ELR (cell line): ENCODE measurements at places on chromosomes 13 and 19.
A peak's percentile ranks its signal among the peaks of the same experiment; 100 is the strongest.

GRCh38 chr13:75411924-75412537 lies 69.9 kb downstream of the TBC1D4 start:
- no peak for DNase-seq

GRCh38 chr19:8240274-8241229 lies 31.4 kb downstream of the CERS4 start:
- DNase-seq: peak; percentile 84

GRCh38 chr13:37306778-37307544 lies 201.5 kb upstream of the CSNK1A1L start:
- peak; percentile 95 for DNase-seq

DNA sequence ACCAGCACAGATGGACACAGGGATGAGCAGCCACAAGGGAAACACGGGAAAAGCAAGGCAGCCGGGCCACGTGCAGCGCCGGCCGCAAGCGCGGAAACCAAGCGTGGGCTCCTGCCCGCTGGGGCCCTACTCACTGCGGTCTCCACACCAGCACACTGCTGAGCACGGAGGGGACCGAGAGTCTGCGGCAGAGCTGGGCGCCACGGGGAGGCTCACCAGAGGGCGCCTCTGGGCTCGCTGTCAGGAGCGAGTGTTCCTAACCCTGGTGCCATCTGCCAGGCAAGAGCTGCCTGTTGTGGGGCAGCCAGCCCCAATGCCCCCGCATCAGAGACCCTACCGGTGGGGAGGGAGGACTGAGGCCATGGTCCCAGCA lies 26.5 kb downstream of the MPND start:
- no peak for DNase-seq

- no peak for DNase-seq
These were observed 201.5 kb downstream of the TM9SF2 start for GRCh38 chr13:99702687-99703319.

DNA sequence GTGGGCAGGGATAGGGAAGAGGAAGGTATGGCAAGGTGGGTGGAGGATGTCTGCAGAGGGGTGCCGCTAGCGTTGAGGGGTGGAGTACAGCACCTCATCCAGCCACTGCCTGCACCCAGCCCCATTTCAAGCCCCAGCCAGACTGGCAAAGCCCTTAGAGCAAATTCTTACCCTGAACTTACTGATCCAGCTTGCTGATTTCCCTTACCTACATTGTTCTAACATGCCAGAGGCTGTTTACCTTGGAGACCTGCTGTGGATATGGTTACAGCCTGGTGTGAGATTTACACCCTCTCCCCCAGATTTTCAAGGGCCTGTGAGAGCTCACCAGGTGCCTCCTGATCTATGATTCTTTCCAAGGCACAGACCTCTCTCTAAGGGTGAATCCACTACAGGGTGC lies 86.0 kb downstream of the ZNF726 start:
- no peak for DNase-seq

DNA sequence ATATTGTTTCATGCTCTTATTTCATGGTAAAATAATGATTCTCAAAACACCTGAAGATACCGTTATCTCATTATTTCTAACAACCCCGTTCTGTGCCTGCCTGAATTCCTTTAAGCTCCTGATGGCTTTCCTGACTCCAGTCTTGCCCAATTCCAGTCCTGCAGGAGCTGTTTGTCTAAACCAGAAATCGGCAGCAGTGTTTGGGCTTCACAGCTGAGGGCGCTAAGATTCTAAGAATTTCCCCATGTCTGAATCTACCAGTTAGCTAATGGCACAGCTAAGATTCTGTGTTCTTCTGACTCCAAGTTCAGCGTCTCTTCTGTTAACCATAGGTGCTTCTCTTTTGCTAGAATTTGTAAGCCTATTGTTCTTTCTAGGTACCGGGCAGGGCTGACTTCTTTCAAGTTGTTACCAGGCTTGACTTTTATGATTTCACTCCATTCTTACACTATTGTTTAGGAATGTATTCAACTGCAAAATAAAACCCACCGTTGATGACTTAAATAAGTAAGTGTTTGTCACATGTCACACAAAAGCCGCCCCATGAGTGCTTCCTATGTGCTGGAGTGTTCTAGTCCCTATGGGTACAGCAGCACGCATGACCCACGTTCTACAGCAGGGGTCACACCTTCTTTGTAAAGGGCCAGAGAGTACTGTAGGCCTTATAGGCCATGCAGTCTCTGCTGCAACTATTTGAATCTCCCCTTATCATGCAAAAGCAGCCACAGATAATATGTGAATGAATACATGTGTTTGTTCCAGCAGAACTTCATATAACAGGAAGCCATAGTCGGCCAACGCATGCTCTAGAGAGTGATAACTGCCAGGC lies 168.3 kb upstream of the RNF113B start:
- DNase-seq: peak; percentile 7

DNA sequence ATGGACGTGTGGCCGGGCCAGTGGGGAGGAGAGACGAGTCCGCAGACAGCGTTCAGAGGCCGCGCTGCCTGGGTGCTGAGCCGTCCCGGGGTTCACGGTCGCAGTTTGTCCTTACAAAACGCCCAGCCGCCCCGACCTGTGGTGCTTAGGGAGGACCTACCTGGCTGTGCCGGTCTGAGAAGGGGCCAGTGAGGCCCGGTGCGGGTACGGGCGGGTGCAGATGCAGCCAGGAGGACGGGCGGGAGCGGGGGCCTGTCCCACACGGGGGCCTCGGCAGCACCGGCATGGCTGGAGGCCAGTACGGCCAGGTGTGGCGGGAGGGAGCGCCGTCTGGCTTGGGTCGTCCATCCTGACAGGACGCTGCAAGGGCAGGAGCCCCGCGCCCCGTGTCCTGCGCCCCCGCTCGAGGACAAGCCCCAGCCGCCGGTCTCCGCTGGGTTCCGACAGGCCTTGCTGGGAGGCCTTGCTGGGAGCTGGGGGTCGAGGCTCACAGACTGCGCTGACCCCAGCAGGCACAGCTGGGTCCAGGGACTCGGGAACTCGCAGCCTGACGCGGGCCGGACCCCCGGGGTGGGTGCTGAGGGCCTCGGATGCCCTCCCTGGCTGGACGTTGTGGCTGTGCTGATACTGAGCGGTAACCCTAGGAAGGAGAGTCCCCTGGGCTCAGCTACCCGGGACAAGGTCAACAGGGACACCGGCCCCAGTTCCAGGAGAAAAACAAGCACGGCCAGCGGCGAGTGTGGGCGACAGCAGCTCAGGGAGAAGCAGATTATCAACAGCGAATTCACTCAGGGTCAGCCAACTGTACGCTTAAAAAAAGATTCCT lies 5.3 kb upstream of the PROZ start:
- DNase-seq: no peak

DNA sequence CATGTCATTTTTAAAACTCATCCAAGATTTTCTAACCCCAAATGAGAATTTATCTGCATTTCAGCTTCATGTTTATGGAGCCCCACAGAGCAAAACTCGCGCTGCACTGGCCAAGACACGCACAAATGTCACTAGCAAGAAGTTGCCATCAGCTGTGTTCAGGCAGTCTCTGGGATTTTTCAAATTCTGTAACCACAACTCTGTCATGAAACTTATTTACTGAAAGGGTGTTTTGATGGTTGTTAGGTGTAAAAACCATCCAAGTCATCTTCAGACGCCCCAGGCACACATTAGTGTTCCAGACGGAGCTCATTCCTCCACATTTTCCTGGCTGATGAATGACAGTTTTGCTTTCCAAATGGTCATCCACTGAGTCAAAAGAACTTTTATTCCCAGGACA lies 63.4 kb downstream of the SLC7A1 start:
- no peak for DNase-seq

- no peak for DNase-seq
These were observed 10.8 kb downstream of the SOX21 start for GRCh38 chr13:94701313-94702180.

- DNase-seq: no peak
These were observed 168.6 kb downstream of the ZNF536 start for GRCh38 chr19:30540761-30541160.

DNA sequence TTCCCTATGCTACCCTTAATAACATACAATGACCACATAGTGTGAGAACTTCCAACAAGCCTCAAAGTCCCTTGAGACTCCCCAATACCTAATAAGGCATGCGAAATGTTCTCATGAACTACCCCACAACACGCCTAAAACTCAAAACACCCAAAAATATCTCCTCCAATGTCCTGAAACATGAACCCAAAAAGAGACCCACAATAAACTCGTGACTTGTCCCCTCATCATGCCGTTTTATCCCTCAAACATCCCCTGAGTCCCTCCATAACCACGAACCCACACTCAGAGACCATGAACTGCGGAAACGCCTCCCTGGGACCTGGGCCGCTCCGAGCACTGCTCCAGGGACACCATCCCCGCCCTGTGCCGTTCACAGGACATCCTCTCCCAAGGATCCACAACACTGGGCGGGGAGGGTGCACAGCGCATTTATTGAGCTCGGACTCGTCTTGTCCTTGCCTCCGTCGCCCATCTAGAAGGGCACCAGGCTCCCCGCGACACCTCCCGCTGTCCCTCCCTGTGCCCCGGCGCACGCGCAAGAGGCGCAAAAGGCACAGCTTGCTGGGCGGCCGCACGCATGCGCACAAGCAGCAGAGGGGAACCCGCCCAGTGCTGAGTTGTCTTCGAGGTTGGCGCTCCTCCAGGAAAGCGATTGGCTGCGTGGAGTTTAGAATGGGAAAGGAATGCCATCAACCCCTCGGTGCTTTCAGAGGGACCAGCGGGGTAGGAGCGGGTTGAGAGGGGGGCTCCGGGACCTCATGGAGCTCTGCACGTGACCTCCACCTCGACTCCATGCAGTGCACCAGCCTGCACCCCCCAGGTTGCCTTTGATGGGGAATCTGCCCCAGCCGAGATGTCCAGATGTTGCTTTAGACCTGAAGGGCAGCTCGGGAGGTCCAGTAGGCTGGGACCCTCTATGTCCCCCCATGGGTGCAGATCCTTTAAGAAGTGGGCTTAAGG lies 8.8 kb downstream of the FXYD3 start:
- DNase-seq: peak; percentile 90

DNA sequence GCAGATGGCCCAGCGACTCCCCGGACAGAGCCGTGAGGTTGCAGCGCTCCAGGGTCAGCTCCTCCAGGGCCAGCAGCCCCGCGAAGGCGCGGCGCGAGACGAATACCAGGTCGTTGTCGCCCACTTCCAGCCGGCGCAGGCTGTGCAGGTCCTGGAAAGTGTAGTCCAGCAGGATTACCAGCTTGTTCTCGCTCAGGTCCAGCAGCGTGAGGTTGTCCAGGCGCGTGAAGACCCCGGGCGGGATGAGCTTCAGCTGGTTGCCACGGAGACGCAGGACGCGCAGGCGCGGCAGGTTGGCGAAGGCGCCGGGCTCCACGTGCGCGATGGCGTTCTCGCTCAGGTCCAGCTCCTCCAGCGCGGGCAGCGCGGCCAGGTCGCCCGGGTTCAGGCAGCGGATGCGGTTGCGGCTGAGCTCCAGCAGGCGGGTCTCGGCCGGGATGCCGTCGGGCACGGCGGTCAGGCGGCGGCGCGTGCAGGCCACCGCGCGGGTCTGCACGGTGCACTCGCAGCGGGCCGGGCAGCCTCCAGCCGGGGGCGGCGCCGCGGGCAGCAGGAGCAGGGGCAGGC lies 9.3 kb upstream of the PEAK3 start:
- DNase-seq: peak; percentile 44

DNA sequence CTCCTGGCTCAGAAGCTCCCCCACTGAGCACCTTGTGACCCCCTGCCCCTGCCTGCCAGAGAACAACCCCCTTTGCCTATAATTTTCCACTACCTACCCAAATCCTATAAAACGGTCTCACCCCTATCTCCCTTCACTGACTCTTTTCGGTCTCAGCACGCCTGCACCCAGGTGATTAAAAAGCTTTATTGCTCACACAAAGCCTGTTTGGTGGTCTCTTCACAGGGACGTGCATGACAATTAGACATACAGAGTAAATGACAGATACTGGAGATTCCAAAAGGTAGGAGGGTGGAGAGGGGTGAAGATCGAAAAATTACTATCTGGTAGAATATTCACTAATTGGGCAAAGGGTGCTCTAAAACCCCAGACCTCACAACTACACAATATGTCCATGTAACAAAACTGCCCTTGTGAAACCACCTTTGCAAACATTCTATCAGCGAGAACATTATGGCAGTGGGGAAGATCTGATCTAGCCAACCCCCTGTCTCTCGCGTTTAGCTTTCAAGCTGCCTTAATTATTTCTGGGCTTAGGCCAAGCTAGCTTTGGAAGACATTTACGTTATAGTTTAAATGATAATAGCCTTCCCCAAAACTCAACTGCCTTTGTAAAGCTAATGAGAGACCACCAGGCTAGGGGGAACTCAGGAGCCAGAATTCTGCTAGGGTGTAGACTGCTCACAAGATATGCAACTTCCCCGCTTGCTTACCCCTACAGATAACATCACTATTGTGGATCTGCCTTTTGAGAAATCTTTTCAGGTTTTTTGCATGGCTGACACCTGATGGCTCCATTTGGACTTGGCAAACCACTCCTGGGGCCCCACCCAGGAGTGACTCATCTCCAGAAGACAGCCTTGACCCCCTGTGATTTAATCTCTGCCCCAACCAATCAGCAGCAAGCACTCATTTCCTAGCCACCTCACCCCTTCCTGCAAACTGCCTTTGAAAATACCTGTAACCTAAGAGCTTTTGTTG lies 1534.0 kb upstream of the SPRY2 start:
- no peak for DNase-seq

GRCh38 chr19:39132344-39132969 lies 6.9 kb downstream of the PAK4 start:
- DNase-seq: no peak

- DNase-seq: peak; percentile 83
These were observed 39.1 kb downstream of the PCDH8 start for GRCh38 chr13:52809310-52809769.

GRCh38 chr19:28794301-28794700 lies 418.6 kb downstream of the UQCRFS1 start:
- no peak for DNase-seq

- no peak for DNase-seq
These were observed 38.4 kb upstream of the VSTM2B start for GRCh38 chr19:29487432-29487831.

GRCh38 chr19:30546332-30546731 lies 174.1 kb downstream of the ZNF536 start:
- no peak for DNase-seq
